ENCODE measurements at places on chromosomes 13 and 19. TPM values are rescaled to one million over a fixed set of nuclear protein-coding genes. Genes with fewer than 3 reads are reported as not detected.

ADGRE3 gene
- polyA plus RNA-seq, result not detected

RFXANK gene
- 58.4 TPM for polyA plus RNA-seq

LGALS4 gene
- polyA plus RNA-seq, result 2.0 TPM

LIM2 gene
- polyA plus RNA-seq, result not detected

RASA3 gene
- polyA plus RNA-seq, result 31.6 TPM

ETV2 gene
- 4.6 TPM for polyA plus RNA-seq

NKPD1 gene
- polyA plus RNA-seq, result 1.1 TPM

PLA2G4C gene
- polyA plus RNA-seq, result 12.1 TPM

ZNF8 gene
- 13.9 TPM for polyA plus RNA-seq

IRS2 gene
- polyA plus RNA-seq, result 16.3 TPM

DAPK3 gene
- polyA plus RNA-seq, result 79.6 TPM

MEIOSIN gene
- not detected for polyA plus RNA-seq

VSTM2B gene
- polyA plus RNA-seq, result 35.7 TPM

ZNF112 gene
- polyA plus RNA-seq, result 8.5 TPM

IGFL1 gene
- polyA plus RNA-seq, result not detected

PTPRS gene
- polyA plus RNA-seq, result 149 TPM

LRRC25 gene
- 1.4 TPM for polyA plus RNA-seq

SLITRK5 gene
- 10.7 TPM for polyA plus RNA-seq

TRPC4 gene
- polyA plus RNA-seq, result 3.9 TPM
